ENCODE measurements at places on chromosomes 12 and 14. TPM values are rescaled to one million over a fixed set of nuclear protein-coding genes. Genes with fewer than 3 reads are reported as not detected.

DNA sequence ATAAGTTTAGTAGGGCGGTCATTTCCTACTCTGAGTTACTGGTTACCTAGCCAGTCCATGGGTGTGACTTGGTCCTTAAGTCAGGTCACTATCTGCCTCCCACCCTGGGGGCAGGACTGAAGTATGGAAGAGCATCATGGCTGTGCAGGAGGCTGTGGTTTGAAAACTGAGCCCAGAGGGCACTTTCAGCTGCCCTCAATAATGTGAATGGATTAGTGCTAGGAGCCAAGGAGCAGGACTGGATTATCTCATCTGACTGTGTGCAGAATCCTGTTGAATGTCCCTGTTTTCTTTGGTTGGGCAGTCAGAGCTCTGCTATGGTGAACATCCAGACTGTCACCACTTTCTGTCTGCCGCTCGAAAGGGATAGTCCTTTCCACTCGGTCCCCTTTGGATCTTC lies 1.6 kb downstream of the ATXN7L3B start:
- DNase-seq: no peak

The STAB2 gene
- 2.6 TPM for total RNA-seq

DNA sequence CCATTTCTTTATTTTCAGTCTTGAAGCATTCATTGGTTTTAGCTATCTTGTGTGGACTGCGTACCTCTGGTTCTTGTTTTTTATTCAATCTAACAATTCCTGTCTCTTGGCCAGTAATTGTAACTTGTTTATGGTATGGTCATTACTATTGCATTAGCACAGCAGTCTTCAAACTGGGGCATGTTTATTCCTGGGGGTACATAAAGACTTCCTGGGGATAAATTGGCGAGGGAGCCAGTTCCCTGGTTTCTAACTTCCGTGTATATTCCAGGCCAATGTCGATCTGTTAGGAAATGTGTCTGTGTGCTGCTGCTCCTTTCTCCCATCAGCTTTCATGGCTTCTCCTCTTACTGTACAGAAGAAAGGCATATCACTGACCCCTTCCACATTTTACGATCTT lies 13.7 kb upstream of the EVL start:
- no peak for DNase-seq

DNA sequence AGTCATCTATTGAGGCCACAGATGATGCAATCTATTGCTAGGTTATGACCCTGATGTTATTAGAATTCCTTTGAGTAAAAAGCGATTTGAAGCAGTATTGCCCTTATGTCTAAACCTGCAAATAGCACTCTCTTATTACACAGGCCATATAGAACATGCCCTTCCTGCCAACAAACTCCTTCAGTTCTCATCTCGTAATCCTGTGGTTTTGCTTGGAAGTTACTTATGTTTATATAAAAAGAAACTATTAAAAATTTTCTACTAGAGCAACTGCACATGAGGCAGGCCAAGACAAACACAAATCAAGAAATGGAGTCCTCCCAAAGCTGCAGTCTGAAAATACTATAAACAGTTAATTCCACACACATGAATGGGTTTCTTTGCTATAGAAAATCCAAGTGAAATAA lies 1200.2 kb downstream of the LRFN5 start:
- DNase-seq: peak; percentile 87

DNA sequence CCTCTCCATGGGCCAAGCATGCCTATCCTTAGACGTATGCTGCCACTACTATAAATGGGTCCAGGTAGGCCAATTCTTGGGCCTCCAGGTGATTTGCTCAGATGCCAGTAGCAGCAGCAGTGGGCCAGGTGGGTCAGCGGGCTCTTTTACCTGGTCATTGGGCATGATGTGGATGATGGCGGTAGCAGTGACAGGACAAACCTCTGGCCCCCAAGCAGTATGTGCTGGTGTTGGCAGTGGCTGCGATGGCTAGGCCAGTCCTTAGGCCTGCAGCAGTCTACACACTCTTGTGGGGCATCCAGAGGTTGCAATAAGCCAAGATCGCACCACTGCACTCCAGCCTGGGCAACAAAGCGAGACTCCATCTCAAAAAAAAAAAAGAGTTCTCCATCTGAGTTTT lies 19.1 kb upstream of the VASH1 start:
- no peak for DNase-seq

All from umbilical cord (tissue), 2 donors.